Stimulated activated CD8-positive, alpha-beta memory T cell treated with anti-CD3 and anti-CD28 coated beads, Interleukin-2, amount 100 ng/mL, for 1 hour (primary cell): ENCODE measurements at places on chromosomes 7 and 10.

DNA sequence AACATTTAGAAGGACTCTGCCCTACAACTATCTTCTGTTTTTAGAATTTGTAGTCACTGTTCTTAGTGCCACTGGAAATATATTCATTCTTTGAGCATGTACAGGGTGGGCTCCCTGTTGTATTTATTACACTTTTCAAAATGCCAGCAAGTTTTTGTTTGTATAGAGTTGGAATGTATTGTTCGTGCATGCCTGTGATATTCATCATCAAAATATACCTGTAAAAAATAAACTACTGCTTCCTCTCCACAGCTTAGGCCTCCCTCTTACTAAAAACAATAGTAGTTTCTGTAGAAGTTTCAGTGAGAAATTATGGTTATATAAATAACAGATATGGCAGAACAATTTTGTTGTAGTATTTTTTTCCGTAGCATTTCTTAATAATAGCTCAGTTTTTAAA is 61.6 kb downstream of the NHLRC2 start:
- no peak for DNase-seq

DNA sequence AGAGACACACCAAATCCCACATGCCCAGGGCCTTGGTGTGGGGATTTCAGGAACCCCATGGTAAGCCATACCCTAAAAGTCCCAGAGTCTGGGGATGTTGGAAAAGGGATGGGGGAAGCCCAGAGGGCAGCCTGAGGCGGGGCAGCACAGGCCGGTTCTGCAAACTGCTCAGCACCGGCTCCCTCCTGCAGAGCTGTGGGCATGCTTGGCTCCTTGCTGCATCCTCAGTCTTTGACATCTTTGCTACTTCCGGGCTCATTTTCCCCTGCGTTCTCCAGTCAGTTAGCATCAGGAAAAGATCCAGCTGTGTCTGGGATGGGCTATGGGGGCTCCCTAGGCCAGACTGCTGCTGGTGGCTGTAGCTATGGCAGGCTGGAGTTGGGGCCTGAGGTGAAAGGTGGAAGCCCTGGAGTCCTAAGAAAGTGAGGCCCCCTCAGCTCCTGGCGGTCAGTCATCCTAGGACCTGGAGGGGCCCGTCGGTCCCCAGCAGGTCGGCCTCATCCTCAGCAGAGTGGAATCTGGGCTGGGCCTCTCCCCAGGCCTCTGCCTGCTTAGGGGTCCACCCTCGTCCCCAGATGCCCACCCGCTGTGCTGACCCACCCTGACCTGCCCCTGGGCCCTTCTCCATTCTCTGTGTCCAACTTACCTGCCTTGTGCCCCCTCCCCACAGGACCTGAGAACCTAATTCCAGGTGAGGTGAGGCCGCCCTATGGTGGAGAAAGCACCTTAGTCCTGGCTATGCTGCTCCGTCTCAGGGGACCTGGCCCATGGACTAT is 9.3 kb downstream of the TBATA start:
- DNase-seq = no peak

GRCh38 chr7:116138202-116138801 is 72.0 kb upstream of the TES start:
- DNase-seq = no peak

DNA sequence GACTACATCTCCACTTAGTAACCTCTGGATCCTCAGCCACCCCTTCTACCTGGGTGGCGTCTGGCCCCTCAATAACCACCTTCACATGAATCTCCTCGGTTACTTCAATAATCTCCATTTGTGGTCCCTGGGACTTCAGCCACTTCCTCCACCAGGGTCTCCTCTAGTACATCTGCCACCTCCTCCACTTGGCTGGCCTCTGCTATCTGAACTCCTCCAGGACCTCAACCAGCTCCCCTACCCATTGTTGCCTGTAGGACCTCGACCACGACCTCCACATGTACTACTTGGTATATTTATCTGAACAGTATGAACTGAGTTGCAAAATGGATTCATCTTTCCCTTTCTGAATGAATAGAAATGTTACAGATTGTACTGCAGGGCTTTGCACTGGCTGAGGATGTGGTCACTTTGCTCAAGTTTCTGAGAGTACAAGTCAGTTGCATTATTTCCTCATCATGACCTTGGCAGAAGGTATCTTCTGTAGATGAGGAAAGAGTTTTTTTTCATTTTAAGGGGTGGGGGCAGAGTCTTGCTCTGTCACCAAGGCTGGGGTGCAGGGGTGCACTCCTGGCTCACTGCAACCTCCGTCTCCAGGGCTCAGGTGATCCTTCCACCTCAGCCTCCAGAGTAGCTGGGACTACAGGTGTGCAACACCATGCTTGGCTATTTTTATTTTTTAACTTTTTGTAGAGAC is 36.0 kb downstream of the MAT1A start:
- DNase-seq = no peak

DNA sequence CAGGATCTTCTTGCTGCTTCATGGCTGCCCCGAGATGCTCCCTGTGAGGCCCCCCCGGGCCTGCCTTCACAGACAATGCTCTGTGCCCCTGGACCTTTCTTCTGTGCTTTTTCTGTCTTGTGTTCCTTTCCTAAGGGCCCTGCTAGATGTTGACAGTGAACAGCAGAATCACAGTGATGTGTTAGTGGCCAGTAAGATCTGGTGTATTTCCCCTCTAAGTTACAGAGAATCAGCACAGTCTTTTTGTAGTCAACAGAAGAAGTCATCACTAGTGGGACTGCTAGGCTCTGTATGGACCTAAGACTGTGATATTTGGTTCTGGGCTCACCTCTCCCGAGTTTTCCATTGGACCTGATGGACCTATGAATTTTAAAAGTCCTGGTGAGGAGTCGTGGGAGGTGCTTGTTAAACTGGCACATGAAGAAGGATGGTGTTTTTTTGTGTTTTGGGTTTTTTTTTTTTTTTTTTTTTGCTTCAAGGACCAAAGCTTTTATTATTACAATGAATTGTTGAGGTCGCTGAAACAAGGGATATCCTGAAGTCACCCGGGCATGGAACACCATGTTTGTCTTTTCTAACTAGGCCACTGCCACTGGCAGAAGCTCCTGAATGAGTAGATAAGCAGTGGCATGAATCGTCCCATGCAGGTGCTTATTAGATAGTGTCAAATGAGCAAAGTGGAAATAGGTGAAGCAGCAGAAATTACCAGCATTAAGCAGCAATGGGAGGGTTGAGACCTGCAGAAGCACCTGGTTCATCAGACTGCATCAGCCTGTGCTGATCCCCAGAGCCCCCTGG is 194.8 kb downstream of the CELF2 start:
- no peak for DNase-seq

- DNase-seq = no peak
These were observed 139.3 kb downstream of the SLC25A13 start for GRCh38 chr7:96182424-96183158.

DNA sequence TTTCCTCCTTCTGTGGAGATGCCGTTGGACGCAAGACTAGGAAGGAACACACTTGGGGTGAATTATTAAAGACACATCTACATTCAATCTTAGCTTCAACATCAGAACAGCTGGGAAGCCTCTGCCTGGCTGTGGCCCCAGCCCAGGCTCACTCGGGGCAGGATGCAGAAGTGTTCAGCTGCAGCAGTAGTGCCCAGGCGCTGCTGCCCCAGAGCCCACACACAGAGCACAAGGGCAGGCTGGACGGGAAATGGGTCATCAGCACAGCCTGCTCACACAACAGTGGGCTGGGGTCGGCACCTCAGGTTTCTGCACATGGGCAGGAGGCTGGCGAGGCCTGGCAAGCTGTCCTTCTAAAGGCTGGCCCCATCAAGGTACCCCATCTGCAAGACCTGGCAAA is 42.5 kb downstream of the NOD1 start:
- no peak for DNase-seq

- DNase-seq = no peak
These were observed 787 bp downstream of the MAGI2 start for GRCh38 chr7:79452495-79453265.

- no peak for DNase-seq
These were observed 13.2 kb downstream of the YKT6 start for GRCh38 chr7:44213877-44214388.

DNA sequence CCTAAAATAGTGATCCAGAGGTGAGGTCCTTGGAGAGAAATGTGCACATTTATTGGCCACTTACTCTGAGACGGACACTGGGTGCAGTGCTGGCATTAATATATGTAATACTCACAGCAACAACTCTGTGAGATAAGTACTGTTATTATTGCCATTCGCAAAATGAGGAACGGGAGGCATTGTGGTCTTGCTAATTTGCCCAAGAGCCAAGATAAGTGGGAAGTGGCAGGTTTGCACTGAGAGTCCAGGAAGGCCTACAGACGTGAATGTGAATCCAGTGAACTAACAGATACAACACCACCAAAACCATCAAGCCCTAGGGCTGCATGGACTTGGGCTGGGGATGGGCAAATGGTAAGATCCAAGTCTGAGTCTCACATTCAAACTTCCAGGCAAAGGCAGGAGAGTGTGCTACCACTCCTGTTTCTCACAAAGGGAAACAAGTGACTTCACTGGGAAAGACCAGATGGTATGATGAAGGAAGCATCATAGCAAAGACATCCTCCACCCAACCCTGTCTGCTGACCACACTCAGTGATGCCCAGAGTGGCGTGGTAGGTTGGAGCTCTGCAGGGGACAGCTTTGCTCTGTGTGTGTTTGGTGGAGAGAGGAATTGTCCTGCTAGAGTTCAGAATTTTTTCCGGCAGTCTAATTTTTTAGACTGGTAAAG is 19.2 kb downstream of the TMEM273 start:
- DNase-seq = no peak

GRCh38 chr7:94510582-94511496 is 1.2 kb downstream of the CASD1 start:
- DNase-seq = no peak

DNA sequence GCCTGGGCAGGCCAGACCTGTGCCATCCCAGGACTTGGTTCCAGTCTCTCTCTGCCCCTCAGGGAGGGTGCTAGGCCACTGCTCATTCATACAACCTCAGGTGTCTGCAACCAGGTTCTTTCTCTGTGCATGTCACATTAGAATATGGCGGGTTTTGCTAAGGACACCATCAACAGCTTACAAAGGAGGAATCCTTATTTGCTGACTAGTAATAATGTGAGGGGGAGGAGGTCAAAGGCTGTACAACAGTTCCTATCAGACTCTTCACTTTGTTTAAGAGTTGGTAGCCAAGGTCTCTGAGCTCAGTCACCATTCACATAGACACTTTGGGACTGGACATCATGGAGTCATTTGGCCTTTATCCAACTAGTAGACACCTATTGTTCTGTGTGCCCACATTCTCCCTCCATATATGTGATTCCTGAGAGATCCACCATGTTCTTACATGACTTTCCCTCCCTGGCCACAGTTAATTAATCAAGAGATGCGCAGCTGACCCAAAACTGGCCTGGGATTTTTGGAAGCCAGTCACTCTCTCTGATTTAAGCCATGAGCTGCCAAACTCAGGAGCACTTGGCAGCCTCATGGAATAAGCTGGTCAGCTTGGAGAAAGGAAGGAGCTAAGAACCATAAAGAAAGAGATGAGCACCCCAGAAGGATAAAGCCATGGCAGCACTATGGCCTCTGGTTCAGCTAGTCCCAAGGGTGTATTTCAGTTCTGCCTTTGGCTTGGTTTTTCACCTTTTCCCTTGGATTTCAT is 51.2 kb downstream of the DPCD start:
- DNase-seq = no peak

GRCh38 chr10:19891429-19891828 is 75.2 kb downstream of the PLXDC2 start:
- no peak for DNase-seq

- no peak for DNase-seq
These were observed 323.9 kb downstream of the GATA3 start for GRCh38 chr10:8378198-8378983.

DNA sequence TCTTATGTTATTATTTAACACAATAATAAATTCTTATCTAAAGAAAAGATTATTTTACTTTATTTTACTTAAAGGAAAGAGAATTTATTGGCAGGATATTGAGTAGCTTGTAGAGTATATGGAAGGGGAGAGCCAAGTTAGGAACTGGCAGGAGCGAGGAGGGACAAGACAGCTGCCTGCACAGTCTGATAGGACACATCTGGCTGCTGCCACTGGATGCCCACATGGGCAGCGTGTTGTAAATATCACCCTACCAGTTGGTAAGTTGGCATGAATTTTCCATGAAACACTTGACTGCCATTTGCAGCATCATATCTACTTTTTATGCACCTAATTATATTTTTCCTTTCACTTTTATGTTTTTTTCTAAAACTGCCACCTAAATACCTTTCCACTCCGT is 19.6 kb downstream of the SRI start:
- no peak for DNase-seq

DNA sequence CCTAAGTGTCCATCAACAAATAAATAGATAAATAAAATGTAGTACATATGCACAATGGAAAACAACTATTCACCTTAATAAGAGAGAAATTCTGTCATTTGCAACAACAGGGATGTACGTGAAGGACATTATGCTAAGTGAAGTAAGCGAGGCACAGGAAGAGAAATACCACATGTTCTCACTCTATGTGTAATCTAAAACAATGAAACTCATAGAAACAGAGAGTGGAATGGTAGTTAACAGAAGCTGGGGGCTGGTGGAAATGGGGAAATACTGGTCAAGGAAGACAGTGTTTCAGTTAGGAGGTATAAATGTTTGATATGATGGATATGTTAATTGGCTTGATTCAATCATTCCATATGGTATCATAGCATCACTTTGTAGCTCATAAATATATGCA is 43.1 kb downstream of the ARL4A start:
- DNase-seq = no peak

GRCh38 chr10:15365692-15366091 is 5.4 kb downstream of the FAM171A1 start:
- no peak for DNase-seq

DNA sequence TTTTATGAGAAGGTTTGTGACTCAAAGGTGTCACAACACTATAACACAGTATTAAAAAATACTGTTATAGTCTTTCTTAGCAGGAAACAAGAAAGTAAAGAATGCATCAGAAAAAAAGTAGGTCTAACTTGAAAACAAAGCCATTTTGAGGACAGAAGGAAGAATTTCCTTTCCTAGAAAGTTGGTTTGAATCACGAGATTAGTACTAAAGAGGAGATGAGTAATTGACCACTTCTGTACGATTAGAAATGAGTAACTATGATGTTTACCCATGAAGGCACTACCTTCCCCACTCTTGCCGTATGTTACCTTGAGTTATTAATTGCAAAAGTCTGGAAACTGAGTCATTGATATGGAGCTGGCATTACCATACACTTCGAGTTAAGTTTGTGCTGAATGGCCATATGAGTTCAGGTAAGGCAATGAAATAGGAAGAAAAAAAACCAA is 65.2 kb downstream of the FAM185A start:
- no peak for DNase-seq

GRCh38 chr10:24451325-24451820 is 242.4 kb downstream of the KIAA1217 start:
- DNase-seq = no peak

GRCh38 chr10:127715782-127716378 is 21.1 kb upstream of the FOXI2 start:
- DNase-seq = no peak
